ENCODE measurements at places on chromosomes 16 and 17. TPM values are rescaled to one million over a fixed set of nuclear protein-coding genes. Genes with fewer than 3 reads are reported as not detected.

DNA sequence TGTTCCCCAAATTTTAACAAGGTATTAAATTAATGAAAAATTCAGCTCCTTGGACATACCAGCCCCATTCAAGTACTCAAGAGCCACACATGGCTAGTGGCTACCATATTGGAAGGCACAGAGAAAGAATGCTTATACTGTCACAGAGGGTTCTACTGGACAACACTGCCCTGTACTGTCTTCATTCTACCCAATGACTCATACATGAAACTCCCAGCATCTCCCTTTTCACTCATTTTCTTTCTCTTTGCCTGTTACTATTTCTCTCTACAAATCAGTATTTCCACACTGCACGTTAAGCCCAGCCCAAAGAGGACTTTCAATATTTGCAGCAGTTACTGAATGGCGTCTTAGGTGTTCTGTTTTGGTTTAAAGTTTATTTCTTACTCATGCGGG lies 72.1 kb upstream of the RCVRN start:
- H3K4me1 ChIP-seq = peaks cover 27% of the 10 kb centered on the region
- H3K27ac ChIP-seq = no peak overlapping the region
- no peaks in the 10 kb centered on the region for H3K27me3 ChIP-seq
- no peak overlapping the region for H3K4me3 ChIP-seq
- no peak for DNase-seq

- no peak overlapping the region for H3K4me3 ChIP-seq
- H3K36me3 ChIP-seq = no peaks in the 10 kb centered on the region
- DNase-seq = no peak
- peaks cover 2% of the 10 kb centered on the region for H3K4me1 ChIP-seq
Observed at GRCh38 chr17:55458978-55459377, 37.3 kb upstream of the MMD start.

The CCL23 gene
- total RNA-seq = not detected

- no peak overlapping the region for H3K27ac ChIP-seq
- peaks cover 7% of the 10 kb centered on the region for H3K4me1 ChIP-seq
- H3K4me3 ChIP-seq = no peak overlapping the region
- peaks cover 6% of the 10 kb centered on the region for H3K36me3 ChIP-seq
- no peak for DNase-seq
- H3K27me3 ChIP-seq = peaks cover 9% of the 10 kb centered on the region
Observed at GRCh38 chr16:78962457-78962929, 638.0 kb downstream of the MAF start.

- H3K4me3 ChIP-seq = no peak overlapping the region
- H3K27me3 ChIP-seq = no peaks in the 10 kb centered on the region
- H3K4me1 ChIP-seq = peaks cover 12% of the 10 kb centered on the region
- DNase-seq = no peak
Observed at GRCh38 chr17:68556551-68556950, 44.3 kb downstream of the PRKAR1A start.
